ENCODE measurements at places on chromosomes 7 and 10.

DNA sequence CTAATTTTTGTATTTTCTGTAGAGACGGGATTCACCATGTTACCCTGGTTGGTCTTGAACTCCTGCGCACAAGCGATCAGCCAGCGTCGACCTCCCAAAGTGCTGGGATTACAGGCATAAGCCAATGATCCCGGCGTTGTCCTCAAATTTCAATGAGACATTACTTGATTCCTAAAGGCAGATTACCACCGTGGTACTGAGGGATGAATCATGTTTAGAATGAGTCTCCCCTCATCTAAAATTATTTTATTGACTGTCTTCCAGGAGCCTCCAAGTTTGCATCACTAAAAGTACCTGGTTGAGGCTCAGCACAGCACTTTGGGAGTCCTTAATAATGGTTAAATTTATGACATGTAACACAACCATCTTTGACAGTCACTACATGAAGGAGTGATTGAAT is 142.2 kb upstream of the AKR1E2 start:
- no peak for DNase-seq

DNA sequence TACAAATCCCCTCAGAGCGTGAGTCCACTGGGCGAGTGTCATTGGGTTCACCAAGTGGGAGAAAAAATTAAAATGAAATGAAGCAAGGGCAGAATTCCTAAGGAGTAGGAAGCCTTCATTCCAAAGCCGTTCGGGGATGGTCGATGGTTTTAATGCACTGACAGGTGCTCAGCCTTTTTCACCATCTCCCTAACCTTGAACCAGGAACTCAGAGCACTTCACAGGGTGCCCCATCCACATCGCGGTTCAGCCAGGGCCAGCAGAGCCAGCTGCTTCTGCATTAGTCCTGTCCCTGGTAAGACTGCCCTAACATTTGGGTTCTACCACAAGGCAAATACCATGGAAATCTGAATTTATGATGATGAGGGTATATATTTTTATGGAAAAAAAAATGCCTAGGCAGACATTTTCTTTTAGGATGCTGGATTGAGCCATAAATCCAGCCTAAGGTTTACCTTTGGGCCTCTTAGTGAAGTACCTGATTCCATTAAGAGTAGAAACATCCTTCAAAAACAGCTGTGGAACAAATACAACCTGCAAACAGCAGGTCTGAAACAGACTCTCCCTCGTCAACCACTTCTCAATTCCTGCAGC is 203.5 kb upstream of the RNF32 start:
- no peak for DNase-seq

DNA sequence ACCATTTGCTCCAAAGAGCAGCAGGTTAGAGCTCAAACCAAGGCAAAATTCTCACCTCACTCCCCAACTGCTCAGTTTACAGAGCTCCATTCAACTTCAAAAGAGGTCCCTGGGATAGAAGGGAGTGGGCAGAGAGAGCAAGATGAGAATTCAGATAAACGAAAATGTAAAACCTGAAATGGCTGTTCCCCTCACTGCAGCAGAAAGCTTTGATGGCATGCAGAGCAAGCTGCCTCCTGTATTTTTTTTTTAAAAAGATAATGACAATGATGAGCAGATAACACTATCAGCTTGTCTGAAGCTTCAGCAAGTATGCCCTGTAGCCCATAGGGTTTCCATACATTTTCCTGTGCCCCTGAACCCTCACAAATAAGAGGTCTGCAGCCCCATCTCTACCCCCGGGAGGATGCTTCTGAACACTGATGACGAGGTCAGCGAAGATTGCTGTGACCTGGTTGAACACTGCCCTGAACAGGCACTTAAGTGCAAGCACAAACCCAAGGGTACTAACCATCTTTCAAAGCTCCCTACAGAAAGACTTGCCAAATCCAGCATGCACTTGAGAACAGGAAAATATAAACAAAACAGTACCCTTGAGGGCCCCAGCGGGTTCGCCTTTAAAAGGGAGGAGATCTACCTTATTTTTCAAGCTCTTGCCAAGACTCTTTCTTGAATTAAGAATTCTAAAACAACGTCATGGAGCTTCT is 81.3 kb downstream of the GLI3 start:
- no peak for DNase-seq

DNA sequence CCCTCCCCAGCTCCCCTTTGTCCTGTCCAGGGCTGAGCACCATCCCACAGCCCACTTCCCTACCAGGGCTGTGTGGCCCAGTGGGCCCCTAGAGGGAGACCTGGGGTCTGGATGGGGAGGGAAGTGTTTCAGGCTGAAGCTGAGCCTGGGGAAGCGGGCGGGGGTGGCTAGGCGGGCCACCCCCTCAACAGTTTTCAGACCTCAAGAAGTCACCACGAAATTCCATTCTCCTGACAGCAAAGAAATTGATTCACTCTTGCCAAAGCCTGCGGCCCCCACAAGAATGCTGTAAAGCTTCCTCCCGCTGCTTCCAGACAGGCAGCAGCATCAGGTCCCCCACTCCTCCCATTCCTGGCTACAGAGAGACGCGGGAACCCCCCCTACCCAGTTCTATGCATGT is 2.5 kb upstream of the LFNG start:
- DNase-seq: no peak

DNA sequence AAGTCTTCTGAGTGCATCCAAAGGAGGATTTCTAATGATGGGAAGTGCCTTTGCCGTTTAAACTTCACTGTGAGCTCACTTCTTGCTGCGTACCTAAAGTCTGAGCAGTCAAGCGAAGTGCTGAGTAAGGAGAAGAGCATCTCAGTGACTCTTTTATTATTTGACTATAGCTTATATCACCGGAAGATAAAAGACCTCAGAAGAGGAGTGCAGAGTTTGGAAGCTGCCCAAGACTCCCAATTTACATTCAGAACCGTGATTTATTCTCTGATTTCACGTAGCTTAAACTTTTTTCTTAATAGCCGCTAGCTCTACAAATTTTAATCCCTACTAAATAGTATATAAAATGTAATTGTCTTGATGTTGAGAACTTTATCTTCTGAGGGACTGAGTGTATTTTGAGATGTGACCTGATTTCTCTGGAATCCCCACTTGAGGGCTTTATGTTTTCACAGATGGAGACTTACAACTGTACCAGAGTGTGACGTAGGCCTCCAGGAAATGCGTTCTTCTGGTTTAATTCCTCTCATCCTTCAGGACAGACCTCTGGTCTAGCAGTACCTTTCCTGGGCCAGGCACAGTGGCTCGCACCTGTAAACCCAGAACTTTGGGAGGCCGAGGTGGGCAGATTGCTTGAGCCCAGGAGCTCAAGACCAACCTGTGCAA is 51.1 kb downstream of the CAMK1D start:
- DNase-seq: no peak

GRCh38 chr10:62000037-62000603 is 98.6 kb downstream of the ARID5B start:
- no peak for DNase-seq

- no peak for DNase-seq
Measured at GRCh38 chr10:71985542-71986250, 21.5 kb downstream of the CHST3 start.
